ENCODE measurements at places on chromosomes 6 and 20.

GRCh38 chr6:134171517-134171916 lies 119.1 kb upstream of the SLC2A12 start:
- peak overlapping the region; percentile 12 for H3K4me3 ChIP-seq
- peaks cover 7% of the 10 kb centered on the region for H3K36me3 ChIP-seq
- no peaks in the 10 kb centered on the region for H3K27me3 ChIP-seq
- peak overlapping the region; percentile 65 for H3K27ac ChIP-seq
- H3K4me1 ChIP-seq = peaks cover 51% of the 10 kb centered on the region
- no peak for DNase-seq

DNA sequence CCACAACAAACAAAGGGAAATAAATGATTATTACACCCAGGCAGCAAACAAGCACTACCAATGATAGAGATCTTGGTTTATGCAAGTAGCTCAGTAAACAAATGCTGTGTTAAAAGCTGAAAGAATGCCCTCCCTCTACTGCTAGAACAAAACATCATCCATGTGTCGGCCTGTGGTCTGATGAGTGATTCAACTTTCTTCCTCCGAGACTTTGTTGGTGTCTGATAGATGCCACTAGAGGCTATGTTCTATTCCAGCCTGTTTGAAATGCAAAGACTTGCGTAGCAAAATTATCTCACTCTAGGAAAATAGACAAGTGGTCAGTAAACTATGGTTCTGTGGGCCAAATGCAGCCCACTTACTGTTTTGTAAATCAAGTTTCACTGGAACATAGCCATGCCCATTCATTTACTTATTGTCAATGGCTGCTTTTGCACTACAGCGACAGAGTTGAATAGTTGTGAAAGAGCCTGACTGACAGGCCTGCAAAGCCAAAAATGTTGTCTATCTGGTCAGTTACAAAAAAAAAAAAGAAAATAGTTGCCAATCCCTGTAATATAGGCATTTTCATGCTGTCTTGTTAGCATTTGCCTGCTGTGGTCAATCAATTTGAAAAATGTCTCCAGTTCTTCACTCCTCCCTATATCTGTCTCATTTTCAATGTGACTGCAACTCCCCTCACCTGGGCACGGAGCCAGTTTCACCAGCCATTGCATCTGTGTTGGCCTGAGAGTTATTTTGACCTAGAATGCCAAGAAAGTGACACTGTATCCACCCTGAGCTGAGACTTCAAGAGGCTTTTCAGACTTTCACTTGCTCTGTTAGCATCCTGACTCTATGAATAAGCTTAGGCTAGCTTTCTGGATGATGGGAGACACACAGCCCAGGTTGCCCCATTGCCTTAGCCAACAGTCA lies 544.6 kb upstream of the BTBD3 start:
- H3K36me3 ChIP-seq = no peaks in the 10 kb centered on the region
- H3K4me3 ChIP-seq = no peak overlapping the region
- no peaks in the 10 kb centered on the region for H3K27me3 ChIP-seq
- no peaks in the 10 kb centered on the region for H3K4me1 ChIP-seq
- H3K27ac ChIP-seq = no peak overlapping the region

DNA sequence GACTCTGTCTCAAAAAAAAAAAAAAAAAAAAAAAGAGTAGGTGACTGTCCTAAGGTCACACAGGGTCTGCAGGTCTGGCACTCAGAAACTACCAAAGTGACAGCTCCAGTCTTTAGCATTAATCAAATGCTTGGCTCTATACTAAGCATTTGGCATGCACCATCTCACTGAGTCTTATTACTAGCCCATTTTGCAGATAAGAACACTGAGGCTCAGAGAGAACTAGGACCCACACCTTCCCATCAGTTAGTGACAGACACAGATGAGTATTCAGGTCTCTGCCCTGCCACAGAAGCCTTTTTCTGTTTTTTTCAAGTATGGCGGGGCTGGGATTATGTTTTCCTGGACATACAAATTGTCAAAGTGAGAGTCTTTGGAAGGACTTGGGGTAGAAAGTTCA lies 23.1 kb upstream of the VSTM2L start:
- H3K4me3 ChIP-seq = no peak overlapping the region
- H3K27me3 ChIP-seq = no peaks in the 10 kb centered on the region
- H3K27ac ChIP-seq = no peak overlapping the region
- DNase-seq = no peak
- H3K36me3 ChIP-seq = no peaks in the 10 kb centered on the region

GRCh38 chr6:32057966-32058365 lies 19.8 kb downstream of the CYP21A2 start:
- no peaks in the 10 kb centered on the region for H3K27me3 ChIP-seq
- H3K4me1 ChIP-seq = no peaks in the 10 kb centered on the region
- no peak overlapping the region for H3K27ac ChIP-seq
- H3K4me3 ChIP-seq = no peak overlapping the region

DNA sequence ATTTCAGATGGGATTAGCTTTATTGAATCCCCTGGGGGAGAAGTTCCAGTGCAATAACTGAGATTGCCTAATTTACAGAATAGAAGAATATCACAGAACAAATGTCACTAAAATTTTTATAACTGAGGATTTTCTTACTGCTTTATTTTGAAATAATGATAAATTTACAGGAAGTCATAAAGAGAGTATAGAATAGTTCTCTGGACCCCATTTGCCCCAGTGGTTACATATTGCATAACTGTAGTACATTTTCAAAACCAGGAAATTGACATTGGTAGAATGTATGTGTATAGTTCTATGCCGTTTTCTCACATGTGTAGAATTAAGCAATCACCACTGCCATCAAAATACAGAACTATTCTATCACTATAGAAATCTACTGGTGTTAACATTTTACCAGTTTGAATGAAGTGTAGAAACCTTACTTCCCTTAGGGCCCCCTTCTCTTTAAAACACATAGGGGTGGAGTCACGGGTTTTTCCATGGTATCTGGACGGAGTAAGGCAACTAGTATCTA lies 18.3 kb downstream of the KIF6 start:
- no peaks in the 10 kb centered on the region for H3K36me3 ChIP-seq
- no peak for DNase-seq
- H3K27ac ChIP-seq = no peak overlapping the region
- H3K27me3 ChIP-seq = no peaks in the 10 kb centered on the region

- peak overlapping the region; percentile 69 for H3K27ac ChIP-seq
- H3K4me3 ChIP-seq = no peak overlapping the region
- DNase-seq = no peak
- no peaks in the 10 kb centered on the region for H3K27me3 ChIP-seq
- no peaks in the 10 kb centered on the region for H3K36me3 ChIP-seq
Observed at GRCh38 chr6:157428427-157429202, 47.6 kb downstream of the ZDHHC14 start.

DNA sequence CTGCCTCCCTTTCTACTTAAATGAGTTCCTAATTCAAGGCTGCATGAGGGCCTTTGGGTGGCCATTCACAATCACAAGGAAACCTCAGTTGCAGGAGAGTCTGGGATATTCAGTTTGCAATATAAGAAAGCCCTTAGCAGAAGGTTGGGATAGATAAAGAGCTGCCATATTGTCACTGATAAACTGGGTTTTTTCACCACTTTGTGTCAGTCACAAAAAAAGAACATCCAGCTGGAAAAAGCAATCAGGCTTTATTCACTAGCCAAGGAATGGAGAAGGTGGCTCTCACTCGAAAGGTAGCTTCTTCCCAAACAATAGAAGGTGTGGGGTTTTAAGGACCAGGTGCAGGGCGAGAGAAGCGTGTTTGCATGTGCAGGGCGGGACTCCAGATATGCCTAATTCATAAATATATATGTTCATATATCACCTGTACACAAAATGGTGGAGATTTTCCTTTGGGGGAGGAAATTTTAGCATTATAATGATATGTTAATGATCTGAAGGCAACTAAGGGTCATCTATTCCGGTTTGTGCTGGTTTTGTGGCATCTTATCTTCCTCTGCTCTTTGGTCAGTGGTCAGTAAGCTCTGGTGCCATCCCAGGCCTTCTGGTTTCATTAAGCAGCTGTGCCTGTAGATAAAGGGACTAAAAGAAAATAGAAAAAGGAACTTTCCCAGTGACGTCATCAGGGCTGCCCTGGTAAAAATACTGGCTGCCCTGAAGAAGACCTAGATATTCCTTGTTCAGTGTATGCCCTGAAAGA lies 97.1 kb upstream of the IYD start:
- no peak overlapping the region for H3K27ac ChIP-seq
- H3K27me3 ChIP-seq = no peaks in the 10 kb centered on the region
- H3K36me3 ChIP-seq = no peaks in the 10 kb centered on the region
- no peak overlapping the region for H3K4me3 ChIP-seq

DNA sequence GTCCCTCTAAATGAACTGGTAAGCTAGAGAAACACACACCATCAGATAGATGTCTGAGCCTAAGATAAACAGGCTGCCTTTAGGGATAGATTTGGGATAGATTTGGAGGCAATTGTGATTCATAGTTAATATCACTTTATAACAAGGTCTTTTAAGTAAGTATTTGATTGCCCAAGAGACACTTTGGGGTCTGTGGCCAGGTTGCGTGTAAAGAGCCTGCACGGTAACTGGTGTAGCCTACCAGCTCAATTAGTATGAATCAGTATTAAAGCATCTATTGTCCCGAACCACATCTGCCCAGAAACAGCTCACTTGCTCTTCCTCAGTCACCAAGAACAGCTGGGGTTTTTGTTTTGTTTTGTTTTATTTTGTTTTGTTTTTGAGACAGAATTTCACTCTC lies 193.3 kb downstream of the SASH1 start:
- no peaks in the 10 kb centered on the region for H3K27me3 ChIP-seq
- H3K36me3 ChIP-seq = no peaks in the 10 kb centered on the region
- no peak for DNase-seq
- peaks cover 11% of the 10 kb centered on the region for H3K4me1 ChIP-seq

GRCh38 chr20:19727251-19727847 lies 30.7 kb upstream of the RIN2 start:
- H3K4me3 ChIP-seq = no peak overlapping the region
- no peaks in the 10 kb centered on the region for H3K36me3 ChIP-seq
- DNase-seq = no peak
- H3K4me1 ChIP-seq = no peaks in the 10 kb centered on the region
- no peak overlapping the region for H3K27ac ChIP-seq

DNA sequence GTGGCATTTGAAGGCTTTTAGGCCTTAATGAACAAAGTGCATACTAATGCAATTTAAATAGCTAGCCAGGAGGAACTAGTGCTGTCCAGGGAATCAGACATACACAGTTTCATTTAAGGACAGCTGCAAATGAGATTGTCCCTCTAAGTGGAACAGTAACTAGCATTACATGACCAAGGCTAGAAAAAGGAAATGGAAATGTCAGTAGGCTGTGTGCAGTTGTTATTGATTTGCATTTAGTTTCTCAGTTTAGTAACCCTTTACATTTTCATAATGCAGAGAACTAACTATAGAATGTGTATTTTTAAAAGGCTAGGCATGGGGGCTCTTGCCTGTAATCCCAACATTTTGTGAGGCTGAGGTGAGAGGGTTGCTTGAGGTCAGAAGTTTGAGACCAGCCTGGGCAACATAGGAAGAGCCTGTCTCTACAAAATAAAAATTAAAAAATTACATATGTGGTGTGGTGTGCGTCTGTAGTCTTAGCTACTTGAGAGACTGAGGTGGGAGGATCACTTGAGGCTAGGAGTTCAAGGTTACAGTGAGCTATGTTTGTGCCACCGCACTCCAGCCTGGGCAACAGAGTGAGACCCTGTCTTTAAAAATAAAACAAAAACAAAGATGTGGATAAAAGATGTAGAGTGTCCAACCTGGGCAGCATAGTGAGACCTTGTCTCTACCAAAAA lies 468.0 kb downstream of the UTRN start:
- H3K36me3 ChIP-seq = no peaks in the 10 kb centered on the region
- peaks cover 40% of the 10 kb centered on the region for H3K4me1 ChIP-seq
- no peaks in the 10 kb centered on the region for H3K27me3 ChIP-seq
- no peak overlapping the region for H3K4me3 ChIP-seq
- H3K27ac ChIP-seq = no peak overlapping the region
